ENCODE measurements at places on chromosomes 2 and 18.

GRCh38 chr2:109173311-109174171 is 44.5 kb downstream of the SH3RF3 start:
- no peak for DNase-seq

GRCh38 chr2:74179063-74179865 is 585 bp upstream of the MOB1A start:
- DNase-seq, result no peak

DNA sequence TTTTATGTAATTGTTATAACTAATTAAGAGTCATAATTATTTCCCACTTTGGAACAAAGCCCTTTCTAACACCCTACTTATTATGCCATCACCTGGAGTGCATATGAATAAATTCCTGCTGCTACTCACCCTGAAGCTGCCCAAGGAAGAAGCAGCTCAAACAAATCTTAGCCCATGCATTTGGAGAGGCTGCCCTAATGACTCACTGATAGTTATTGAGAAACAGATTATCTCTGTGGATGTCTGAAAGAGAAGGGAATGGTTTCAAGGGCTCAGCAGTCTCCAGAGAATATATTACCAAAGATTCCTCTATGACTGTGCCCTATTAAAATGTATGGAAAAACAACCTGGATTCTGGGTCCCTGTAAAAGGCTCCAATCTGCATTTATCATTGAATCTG is 81.0 kb downstream of the GPR39 start:
- no peak for DNase-seq

DNA sequence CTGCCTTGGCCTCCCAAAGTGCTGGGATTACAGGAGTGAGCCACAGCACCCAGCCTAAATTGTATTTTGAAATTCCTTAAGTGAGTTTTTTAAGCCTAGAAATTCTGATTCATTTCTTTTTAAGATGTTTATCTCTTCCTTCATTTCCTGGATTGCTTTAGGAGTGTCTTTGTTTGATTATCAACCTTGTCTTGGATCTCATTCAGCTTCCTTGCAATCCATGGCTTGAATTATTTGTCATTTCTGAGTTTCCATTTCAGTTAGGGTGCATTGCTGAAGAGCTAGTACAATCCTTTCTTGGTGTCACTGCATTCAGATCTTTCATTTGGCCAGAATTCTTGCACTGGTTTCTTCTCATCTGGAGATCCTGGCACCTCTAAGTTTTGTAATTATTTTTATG is 606.4 kb upstream of the ZNF804A start:
- DNase-seq, result no peak

- DNase-seq, result no peak
These were observed 72.7 kb downstream of the PTPN2 start for GRCh38 chr18:12811191-12811950.

DNA sequence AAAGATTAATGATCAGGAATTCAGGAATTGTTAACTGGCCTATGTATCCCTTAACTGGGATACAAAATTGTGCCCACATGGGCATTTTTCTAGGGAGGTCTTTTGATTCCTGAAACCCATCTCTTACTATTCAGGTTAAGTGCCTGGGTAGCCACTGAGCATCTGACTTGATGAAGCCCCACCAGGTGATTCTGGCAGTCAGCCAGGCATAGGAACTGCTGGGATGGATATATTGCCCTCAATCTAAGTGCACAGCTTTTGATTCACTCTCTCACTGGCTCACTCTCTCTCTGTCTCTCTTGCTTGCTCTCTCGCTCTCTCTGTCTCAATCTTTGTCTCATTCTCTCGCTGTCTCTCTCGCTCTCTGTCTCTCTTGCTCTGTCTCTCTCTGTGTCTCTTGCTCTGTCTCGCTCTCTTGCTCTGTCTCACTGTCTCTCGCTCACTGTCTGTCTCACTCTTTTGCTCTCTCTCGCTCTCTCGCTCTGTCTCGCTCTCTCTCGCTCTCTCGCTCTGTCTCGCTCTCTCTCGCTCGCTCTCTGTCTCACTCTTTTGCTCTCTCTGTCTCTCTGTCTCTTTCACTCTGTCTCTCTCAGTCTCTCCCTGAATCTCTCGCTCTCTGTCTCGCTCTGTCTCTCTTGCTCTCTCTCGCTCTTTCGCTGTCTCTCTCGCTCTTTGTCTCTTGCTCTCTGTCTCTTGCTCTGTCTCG is 22.3 kb downstream of the INPP1 start:
- DNase-seq, result no peak

GRCh38 chr2:230684270-230685168 is 28.1 kb upstream of the CAB39 start:
- peak; percentile 34 for DNase-seq

- no peak for DNase-seq
These were observed 51.7 kb downstream of the RBKS start for GRCh38 chr2:27838502-27838901.

- DNase-seq, result no peak
These were observed 100.7 kb downstream of the C2orf74 start for GRCh38 chr2:61262699-61263098.

- DNase-seq, result no peak
These were observed 251.5 kb downstream of the TXNL1 start for GRCh38 chr18:56386856-56387255.

All from T47D (cell line).